ENCODE measurements at places on chromosomes 11 and 22.

GRCh38 chr11:115802641-115803040 is 298.4 kb upstream of the CADM1 start:
- DNase-seq: no peak

- no peak for DNase-seq
These were observed 14.0 kb downstream of the OR8A1 start for GRCh38 chr11:124583781-124584180.

GRCh38 chr11:92240916-92241315 is 16.3 kb downstream of the FAT3 start:
- no peak for DNase-seq

- no peak for DNase-seq
These were observed 19.3 kb downstream of the PPIL2 start for GRCh38 chr22:21685164-21685513.

- no peak for DNase-seq
These were observed 80.8 kb downstream of the IGLL5 start for GRCh38 chr22:22968366-22968765.
